ENCODE measurements at places on chromosomes 7 and 10. TPM values are rescaled to one million over a fixed set of nuclear protein-coding genes. Genes with fewer than 3 reads are reported as not detected.

DNA sequence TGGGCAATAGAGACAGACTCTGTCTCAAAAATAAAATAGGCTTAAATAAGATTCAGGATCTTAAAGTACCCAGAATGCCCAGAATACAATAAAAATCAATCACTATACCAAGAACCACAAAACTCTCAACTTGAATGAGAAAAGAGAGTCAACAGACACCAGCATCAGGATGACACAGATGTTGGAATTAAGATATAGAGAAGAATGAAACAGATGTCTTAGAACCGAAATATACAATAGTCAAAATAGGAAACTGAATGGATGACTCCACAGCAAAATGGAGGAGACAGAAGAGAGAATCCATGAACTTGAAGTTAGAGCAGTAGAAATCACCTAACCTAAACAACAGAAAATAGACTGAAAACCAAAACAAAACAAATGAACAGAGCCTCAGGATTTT, 29.6 kb downstream of the POR start:
- DNase-seq, result no peak

PNLIPRP1 gene
- total RNA-seq, result 0.31 TPM

EPDR1 gene
- total RNA-seq, result 220 TPM

CPED1 gene
- 32.3 TPM for total RNA-seq

STRIP2 gene
- total RNA-seq, result 16.8 TPM

CYP3A7 gene
- 0.21 TPM for total RNA-seq
